ENCODE measurements at places on chromosomes 6 and 20. TPM values are rescaled to one million over a fixed set of nuclear protein-coding genes. Genes with fewer than 3 reads are reported as not detected.

- DNase-seq, result no peak
These were observed 35.3 kb downstream of the KIF16B start for GRCh38 chr20:16537918-16538317.

DNA sequence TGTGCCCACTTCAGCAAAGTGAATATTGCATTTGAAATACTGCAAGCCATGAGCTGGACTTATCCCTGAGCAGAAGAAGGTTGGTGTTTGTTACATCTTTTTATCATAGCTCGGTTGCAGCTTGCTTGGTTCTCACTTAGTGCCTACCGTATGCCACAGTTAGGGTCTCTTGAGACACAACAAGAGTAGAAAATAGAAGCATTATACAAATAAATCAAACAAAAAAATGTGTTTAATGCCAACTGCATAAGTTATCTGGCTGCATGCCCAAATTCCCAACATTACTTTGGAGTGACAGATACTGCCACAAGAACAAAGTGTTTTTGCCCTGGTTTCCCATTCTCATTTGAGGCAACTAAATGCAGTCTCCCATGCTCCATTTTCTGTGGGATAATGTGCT, 53.9 kb upstream of the LAMP5 start:
- DNase-seq, result no peak

- DNase-seq, result no peak
These were observed 88.4 kb downstream of the HACE1 start for GRCh38 chr6:104771258-104771832.

DNA sequence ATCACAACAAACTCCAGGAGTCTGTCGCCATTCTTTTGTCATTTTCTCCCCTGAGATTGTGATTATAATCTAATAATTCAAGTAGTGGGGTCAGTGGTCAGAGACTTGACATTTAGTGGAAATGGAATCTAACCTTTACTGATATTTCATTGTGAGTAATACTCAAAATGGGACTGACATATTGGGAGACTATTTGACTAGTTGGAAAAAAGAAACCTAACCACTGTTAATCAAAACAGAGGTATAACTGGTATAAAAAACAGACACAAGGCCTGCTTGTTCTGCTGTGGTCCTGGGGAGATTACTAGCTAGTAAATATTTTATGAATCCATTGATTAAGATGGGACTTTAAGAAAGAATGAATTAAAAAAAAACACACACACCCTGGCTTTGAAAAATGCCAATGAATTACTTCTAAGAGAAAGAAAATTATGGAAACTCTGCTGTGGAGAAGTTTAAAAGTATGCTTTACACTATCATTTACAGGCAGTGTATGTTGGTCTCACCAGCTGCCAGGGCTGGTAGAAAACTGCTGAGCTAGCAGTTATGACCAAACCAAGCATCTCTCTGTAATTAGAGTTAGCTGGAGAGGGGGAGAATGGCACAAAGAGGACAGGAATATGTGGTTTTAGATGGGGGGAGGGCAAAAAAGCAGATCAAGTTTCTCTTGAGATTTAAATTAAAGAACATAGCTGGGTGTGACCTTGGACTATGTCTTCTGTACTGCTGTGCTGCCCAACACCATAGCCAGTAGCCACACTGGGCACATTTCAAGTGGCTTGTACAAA, 103.7 kb downstream of the FYN start:
- no peak for DNase-seq

KHDC1 gene
- total RNA-seq, result 1.6 TPM
